ENCODE measurements at places on chromosomes 16 and 17.

DNA sequence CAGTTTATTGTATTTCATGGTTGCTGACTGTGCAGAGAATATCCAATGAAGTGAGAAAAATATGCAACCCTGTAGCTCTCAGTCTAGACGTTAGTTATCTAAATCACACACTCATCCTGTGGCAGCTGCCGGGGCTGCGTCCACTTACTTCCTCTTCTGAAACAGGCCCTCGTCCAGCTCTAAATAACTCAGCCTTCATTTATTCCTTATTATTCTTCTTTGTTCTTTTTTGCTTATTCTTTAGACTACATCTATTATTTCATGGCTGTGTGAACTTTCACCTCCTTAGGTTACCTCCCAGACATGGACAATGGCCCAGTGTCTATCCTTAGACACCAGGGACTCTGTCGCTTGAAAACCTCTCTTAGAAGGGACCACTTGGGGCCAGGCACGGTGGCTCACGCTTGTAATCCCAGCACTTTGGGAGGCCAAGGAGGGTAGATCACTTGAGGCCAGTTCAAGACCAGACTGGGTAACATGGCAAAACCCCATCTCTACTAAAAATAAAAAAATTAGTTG lies 3.4 kb upstream of the THUMPD1 start:
- no peak for DNase-seq

- DNase-seq = no peak
Observed at GRCh38 chr17:307741-308507, 44.7 kb downstream of the RPH3AL start.

GRCh38 chr17:57699751-57700219 lies 45.3 kb downstream of the CCDC182 start:
- DNase-seq = no peak

GRCh38 chr17:4839965-4840892 lies 7.1 kb downstream of the MINK1 start:
- DNase-seq = no peak

DNA sequence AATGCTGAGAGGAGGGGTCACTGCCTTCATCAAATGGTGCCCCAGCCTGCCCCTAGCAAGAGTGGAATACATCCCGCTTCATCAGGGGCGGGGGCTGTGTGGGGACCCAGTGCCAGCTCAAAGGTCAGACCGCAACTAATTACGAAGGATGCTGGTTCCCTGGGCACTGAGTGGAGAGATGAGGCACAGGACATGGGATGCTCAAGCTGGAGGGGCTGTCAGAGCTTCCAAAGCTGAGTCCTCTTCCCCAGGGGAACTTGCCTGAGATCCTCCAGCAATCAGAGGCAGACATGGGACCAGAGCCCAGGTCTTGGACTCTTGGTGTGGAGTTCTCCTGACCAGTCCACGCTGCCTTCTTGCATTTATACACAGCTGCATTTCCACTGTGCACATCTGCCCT lies 18.9 kb downstream of the UNC45B start:
- no peak for DNase-seq

GRCh38 chr16:51268237-51268636 lies 117.2 kb upstream of the SALL1 start:
- no peak for DNase-seq

DNA sequence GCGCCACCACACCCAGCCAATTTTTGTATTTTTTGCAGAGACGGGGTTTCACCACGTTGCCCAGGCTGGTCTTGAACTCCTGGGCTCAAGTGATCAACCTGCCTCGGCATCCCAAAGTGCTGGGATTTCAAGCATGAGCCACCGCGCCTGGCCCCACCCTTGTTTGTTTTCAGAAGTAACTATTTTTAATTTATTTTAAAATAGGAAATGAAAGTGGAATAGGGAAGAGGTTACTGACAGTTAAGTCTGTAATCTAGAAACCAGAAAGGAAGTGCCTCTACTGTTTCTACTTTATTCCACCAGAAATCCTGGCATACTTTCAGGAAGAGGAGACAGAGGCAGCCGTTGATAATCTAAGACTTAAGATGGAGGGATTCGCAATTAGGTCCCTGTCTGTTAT lies 225.6 kb downstream of the TANC2 start:
- DNase-seq = no peak

- no peak for DNase-seq
Observed at GRCh38 chr16:14329727-14330350, 258.7 kb downstream of the MRTFB start.

GRCh38 chr17:50056217-50056960 lies 479 bp downstream of the ITGA3 start:
- peak; percentile 76 for DNase-seq

DNA sequence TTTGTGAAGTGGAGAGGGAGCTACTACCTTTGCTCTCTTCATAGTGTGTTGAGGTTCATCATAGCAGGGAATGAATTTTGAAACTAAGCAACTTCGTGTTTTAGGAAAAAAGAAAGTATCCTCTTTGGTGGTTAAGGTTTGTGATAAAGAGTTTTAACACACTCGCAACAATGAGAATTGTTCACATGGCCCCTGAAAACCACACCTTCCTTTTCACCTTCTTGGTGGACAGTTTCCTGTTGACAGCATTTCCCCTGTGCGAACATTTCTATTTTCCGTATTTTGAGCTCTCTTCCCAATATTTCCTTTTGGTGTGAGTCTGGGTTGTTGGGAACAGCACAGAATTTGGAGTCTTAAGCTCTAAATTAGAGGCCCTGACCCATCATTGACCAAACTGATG lies 3.8 kb downstream of the OR4D2 start:
- no peak for DNase-seq

DNA sequence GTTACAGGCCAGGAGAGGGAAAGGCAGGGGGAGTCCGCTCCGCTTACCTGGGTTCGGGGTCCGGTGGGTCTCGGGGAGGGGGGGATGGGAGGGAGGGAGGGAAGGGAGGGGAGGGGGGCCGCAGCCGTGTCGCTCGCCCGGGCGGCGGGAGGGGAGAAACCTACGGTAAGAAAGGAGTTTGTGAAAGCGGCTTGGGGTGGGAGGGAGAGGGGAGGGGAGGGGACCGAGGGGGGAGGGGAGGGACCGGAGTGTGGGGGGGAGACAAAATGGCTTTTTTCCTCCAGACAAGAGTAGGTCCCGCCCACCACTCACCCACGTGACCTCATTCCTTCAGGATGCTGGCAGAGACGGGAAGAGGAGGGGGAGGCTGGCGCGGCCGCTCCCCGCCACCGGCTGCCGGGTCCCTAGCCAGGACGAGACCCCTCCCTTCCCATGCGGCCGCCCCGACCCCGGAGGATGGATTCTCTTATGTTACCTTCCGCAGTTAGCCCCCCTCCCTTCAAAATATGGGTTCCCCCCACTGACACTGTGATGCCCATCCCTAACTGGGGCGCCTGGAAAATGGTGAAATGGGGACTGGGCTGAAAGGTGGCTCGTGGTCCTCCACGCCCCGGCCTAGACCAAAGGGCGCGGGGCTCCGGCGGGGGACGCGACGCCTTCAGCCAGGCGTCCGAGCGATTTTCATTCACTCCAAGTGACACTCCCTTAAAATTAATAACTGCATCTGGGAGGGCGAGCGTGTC lies at the start of gene PCGF2:
Gene PCGF2, minus strand, starts transcription at position 188 of the 743 bp plus-strand sequence. CDS start 7,934 bp downstream, outside the sequence.
- DNase-seq = peak; percentile 83

GRCh38 chr17:29146369-29146972 lies 33.7 kb downstream of the MYO18A start:
- no peak for DNase-seq

DNA sequence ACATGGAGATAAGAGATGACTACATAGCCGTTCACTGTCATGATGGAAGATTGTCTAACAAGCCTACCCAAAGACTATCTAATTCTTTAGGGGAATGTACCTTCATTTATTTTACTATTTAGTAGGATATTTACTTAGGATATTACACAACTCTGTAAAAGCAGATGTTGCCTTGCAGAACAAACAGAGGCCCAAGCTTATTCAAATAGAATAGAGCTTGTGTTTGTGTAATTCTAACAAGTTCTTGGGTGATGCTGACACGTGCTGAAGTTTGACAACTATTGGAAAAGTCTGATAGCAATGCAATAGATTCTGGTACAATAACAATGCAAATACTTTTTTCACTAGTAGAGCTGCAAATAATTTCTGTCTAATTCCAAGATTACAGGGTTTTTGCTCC lies 447.6 kb downstream of the TOX3 start:
- no peak for DNase-seq

- peak; percentile 73 for DNase-seq
Observed at GRCh38 chr16:49856672-49857330, 889 bp upstream of the ZNF423 start.

- DNase-seq = no peak
Observed at GRCh38 chr17:62807812-62808575, at the start of gene MARCHF10. MARCHF10 (minus strand) TSS chr17:62808314; CDS start chr17:62801735, 6,579 bp downstream.

DNA sequence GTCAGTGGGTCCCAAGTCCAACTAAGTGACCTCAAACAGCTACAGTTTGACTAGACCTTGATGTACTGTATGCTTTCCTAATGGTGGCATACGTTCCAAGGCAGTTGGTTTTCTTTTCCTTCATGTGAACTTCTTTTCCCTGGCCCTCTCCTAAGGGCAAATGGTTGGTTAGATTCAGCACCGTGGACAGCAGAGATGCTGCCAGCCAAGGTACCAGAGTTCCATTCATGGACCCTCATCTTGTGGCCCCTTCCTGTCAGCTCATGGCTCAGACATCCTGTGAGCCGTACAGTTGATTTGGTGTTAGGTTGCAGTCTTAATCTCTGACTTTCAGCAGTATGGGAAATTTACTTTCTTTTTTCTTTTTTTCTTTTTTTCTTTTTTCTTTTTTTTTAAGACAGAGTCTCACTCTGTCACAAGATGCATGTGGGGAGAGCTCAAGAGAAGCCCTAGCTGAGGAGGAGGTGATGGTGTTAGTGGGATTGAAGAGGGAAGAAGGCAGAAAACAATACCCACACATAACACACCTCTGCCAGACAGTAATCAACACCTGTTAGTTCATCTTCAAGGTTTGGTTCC lies 122.4 kb downstream of the USP31 start:
- DNase-seq = peak; percentile 61

- no peak for DNase-seq
Observed at GRCh38 chr16:55662644-55663031, 6.8 kb downstream of the SLC6A2 start.

DNA sequence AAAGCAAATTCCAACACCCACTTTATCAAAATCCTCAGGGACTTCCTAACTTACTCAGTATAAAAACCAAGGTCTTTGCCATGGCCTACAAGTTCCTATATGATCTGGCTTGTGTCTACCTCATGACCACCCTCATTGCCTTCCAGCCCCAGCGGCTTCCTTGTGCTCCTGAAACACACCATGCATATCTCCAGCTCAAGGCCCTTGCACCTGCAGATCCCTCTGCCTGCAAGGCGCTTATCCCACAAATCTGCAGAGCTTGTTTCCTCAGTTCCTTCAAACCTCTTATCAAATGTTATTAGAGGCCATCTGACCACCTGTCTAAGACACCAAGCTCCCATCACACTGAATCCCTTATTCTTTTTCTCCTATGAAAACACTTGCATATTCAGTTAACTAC lies 2.6 kb downstream of the BBS2 start:
- no peak for DNase-seq

GRCh38 chr17:77294761-77295160 lies 154.0 kb downstream of the SEC14L1 start:
- DNase-seq = no peak

DNA sequence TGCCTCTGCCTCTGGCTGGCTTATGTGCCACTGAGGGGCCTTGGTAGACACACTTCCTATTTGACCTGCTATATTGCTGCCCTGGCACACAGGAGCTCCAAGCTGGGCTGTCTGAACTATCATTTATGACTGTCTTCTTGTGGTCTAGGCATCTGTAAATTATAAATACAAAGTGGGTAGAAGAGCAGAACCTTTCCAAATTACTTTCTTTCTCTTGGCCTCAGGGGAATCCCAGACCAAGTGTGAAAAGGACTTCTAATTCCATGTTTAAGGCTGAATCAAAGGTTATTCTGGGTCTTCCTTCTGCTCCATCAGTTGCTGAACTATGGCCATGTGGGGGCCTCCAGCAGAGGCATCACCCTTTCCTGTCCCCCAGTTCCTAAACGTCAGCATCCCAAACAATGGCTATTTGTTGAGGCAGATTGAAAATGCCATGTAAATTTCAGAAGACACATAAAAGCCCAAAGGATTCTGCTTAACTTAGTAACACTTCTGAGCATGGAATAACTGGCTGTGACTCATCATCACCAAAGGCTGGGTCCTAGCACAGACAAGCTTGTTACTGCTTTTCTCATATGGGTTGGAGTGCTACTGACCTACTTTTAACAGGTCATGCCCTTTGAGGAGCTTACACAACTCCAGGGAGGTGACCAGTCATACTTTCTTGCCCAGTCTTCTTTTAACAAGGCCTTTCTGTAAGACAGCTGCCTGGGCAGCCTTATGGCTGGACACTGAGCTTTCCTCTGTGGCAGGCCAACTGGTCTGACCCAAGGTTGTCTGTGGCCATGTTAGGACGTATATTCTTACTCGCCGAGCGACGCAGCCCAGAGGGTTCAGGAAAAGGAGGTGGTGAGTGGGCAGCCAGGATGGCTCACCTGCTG lies 154.8 kb downstream of the VPS53 start:
- DNase-seq = peak; percentile 64

GRCh38 chr17:15348021-15348420 lies 6.6 kb upstream of the TEKT3 start:
- peak; percentile 31 for DNase-seq

DNA sequence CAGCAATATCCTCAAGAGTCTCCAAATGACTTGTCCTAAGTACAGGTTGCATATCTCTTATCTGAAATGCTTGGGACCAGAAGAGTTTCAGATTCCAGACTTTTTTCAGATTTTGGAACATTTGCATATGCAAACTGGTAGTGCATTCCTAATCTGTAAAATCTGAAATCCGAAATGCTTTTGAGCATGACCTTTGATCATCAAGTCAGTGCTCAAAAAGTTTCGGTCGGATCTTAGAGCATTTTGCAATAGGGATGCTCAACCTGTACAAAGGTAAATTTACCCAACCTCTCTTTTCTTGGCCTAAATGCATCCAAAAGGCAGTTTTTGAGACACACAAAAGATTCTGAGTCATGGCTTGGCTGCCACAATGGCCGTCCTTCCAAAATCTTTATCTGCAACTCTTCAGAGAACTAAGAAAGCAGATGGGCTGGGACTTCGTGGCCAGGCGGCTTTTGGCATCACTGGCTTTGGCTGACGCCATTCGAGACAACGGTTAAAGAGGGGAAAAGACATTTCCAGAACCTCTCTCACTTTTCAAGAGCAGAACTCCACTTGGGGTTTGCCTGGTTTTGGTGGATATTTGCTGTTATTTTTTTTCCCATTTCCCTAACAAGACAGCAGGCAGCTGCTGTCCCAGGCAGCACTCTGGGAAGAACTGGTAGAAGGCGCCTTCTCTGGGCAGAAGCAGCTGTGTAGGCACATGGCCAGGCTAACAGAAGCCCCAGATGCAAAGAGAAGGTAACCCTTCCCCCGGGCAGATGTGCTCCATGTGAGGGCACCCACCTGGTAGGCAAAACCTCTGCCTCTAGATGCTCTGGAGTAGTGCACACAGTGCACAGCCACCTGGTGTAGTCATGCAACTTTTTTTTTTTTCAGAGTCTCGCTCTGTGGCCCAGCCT lies 8.9 kb downstream of the CPPED1 start:
- DNase-seq = no peak

- no peak for DNase-seq
Observed at GRCh38 chr17:73356561-73357170, 44.9 kb upstream of the CDC42EP4 start.

GRCh38 chr17:54860617-54861470 lies 39.8 kb upstream of the TOM1L1 start:
- DNase-seq = no peak

All from epithelial cell of esophagus (primary cell).